NCI-H187 (cell line): ENCODE measurements at places on chromosomes 3 and 15.
A peak's percentile ranks its signal among the peaks of the same experiment; 100 is the strongest.

DNA sequence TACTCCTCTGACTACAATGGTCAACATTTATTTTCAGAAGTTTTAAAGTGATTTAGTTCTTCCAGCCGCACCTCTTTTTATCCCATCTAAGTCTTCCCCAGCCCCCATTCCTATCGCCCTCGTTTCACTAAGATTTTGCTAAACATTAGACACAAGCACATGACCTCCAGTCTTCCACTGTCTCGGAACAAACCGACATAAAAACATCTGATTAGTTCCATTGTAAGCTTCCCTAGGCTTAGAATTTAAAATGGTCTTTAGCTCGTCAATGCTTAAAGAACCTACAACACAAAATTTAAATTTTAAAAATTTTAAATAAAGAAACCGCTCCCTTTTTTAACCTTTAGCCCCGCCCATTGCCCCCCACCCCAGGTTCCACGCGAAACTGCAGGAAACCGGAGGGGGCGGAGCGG lies 284 bp upstream of the TSC22D2 start:
- DNase-seq, result no peak

DNA sequence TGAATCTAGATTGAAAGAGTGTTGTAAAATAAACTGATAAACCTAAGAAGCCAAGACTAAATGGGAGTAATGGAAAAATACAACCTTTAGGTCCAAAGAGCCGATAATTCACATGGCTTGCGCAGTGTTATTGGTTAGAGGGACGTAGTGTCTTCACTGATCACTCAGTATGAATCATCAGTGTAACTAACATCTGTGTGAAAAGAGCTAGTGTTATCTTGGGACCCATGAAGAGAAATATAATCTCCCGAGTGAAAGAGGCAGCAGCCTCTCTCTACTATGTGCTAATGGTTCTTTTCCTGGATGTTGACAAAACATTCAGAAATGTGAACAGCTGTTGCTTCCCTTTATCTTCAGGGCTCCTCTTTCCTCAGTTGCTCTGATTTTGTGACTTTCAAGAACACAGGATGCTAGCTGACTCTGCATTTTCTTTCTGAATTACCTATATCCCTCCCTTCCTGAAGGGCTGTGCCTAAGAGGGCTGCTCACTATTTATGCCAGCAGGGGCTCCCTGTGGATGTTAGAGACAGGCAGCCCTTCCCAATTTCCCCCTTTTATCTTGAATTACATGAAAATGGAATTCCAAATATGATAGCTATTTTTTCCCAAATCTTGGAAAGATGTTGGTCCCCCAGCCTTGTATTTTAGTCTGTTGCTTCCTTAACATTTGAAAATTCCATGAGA lies 128.8 kb downstream of the GRM7 start:
- DNase-seq, result no peak

- DNase-seq, result no peak
These were observed 72.1 kb downstream of the OTOL1 start for GRCh38 chr3:161568671-161569070.

GRCh38 chr15:73161546-73161945 lies 109.3 kb downstream of the NEO1 start:
- DNase-seq, result no peak

GRCh38 chr3:51637941-51638471 lies 33.0 kb upstream of the TEX264 start:
- DNase-seq, result peak; percentile 8

- DNase-seq, result no peak
These were observed 15.0 kb upstream of the SRP14 start for GRCh38 chr15:40053831-40054604.

DNA sequence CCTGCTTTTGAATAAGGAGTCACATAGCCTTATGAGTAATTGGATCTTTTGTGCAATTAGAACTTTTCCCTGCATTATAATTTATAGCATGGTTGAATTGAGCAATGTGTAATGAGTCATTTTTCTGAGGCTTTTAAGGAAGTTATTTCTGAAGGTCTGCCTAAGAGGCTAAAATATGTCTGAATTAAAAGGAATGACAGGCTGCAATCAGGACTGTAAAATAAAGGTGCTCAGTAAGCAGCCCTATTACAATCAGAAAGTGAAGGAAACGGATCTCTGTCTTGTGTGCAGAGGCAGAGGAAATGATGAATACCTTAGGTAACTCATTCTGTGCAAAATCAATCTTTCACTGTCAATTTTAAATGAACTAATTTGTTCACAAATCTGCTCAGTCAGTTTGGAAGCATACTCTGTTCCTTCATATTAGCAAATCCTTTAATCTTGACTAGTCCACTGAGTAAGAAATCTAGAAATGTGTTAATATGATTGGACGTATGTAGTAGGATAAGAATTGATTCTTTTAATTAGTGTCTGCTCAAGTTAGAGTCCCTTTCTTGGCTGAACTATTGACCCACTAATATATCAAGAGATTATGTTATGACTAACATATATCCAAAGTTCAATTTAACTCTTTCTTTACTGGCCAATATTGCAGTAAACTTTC lies 290.1 kb downstream of the ZIC1 start:
- no peak for DNase-seq

DNA sequence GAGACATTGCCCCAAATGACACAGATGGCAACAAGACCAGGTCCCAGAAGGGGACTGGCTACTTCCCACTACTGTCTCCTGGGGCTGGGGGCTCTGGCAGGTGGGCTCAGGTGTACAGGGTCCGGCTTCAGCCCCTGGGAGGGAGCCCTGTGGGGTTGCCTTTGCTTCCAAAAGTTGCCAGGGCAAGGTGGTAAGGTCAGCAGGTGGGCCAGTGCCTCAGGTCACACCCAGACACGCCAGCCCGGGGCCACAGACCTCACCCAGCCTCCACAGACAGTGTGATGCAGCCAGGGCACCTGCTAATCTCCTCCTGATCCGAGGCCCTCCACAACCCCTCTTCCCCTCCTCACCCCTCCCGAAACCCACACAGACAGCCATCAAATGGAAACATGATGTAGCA lies 7.5 kb downstream of the OXTR start:
- no peak for DNase-seq

GRCh38 chr15:70103880-70104626 lies 6.3 kb upstream of the TLE3 start:
- no peak for DNase-seq

- DNase-seq, result no peak
These were observed 84.1 kb downstream of the ST6GAL1 start for GRCh38 chr3:187014417-187014864.

DNA sequence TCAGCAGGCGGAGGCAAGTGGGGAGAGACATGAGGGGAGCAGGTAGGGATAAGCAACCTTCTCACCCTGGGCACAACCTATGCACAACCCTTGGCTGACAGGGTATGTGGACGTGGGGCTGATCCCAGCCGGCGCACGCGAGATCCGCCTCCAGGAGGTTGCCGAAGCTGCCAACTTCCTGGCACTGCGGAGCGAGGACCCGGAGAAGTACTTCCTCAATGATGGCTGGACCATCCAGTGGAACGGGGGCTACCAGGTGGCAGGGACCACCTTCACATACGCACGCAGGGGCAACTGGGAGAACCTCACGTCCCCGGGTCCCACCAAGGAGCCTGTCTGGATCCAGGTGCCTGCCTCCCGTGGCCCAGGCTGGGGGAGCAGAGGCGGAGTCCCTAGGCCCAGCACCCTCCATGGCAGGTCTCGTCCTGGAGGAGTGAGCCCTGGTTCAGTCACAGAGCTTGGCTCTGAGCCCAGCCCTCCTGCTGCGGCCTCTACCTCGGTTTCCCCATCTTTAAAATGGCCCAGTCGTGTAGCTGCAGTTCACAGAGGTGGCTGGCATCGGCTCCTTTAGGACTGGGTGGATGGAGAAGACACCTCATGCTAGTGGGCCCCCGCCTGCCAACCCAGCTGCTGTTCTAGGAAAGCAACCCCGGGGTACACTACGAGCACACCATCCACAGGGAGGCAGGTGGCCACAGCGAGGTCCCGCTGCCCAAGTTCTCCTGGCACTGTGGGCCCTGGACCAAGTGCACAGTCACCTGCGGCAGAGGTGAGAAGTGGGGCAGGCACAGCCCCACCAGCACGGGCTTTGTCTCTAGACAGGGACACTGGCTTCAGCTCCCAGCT lies 96.0 kb downstream of the TBC1D2B start:
- no peak for DNase-seq

DNA sequence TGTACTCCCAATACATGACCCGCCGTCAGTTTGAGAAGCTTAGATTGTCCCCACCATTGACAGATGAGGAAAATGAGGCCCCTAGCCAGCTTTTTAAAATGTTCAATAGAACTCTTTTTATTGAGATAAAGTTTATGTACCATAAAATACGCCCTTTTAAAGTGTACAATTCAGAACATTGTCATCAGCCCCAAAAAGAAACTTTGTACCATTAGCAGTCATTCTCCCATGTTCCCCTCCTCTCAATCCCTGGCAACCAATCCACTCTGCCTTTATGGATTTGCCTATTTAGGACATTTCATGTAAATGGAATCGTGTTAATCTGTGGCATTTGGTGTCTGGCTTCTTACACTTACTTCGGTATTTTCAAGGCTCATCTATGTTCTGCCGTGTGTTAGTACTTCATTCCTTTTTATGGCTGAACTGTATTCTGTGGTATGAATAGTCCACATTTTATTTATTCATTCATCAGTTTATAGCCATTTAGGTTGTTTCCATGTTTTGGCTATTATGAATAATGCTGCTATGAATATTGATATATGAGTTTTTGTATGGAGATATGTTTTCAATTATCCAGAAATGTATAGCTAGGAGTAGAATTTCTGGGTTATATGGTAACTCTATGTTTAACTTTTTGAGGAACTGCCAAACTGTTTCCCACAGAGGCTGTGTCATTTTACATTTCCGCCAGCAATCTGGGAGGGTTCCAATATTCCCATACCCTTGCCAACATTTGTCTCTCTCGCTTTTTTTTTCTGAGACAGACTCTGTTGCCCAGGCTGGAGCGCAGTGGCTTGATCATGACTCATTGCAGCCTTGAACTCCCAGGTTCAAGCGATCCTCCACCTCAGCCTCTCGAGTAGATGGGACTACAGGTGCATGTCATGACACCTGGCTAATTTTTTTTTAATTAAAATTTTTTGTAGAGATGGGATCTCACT lies 15.3 kb upstream of the PTPN23 start:
- no peak for DNase-seq

DNA sequence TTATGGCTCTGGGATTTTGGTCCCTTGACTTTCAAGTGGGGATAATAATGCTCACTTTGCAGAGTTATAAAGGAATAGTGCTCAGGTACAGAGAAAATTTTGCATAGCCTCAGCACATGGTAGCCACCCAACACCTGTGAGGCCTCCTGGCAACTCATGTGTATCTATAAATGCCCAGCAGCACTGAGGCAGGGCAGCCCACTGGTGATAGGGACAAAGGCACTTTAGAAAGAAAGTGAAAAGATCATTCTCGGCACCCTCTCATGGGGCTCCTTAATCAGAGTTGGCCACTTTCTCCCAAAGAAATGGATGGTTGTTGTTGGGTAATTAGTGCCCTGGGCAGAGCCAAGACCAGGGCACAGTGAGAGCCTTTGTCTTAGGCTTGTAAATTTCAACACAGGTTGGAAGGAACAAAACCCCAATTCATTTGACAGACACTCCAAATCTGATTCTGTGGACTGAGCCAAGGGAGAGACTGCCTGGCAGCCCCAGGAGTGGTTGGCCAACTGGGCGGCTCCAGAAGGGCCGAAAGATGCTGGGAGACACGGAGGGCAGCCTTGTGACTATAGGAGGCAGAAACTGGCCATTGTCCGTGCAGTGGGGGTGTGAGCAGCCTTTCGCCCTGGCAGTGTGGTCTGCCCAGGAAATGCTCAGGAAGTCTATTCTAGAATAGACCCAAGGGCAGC lies 213.2 kb upstream of the RGMA start:
- no peak for DNase-seq

DNA sequence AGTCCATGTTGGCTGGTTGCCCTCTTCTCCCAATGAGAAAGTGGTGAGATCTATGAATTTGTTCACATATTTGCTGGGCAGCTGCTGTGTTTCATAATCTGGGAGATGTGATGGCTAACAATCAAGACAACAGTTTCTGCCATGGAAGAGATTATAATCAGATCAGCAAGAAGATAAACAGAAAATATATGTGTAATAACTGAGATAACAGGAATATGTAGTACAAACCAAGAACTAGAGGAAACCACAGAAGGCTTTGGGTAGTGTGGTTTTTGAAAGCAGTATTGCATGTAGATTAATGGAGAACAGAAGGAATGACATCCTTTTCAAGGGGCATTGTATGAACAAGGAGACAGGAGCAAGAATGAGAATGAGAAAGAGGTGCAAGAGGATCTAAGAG lies 12.2 kb upstream of the CSTA start:
- no peak for DNase-seq

DNA sequence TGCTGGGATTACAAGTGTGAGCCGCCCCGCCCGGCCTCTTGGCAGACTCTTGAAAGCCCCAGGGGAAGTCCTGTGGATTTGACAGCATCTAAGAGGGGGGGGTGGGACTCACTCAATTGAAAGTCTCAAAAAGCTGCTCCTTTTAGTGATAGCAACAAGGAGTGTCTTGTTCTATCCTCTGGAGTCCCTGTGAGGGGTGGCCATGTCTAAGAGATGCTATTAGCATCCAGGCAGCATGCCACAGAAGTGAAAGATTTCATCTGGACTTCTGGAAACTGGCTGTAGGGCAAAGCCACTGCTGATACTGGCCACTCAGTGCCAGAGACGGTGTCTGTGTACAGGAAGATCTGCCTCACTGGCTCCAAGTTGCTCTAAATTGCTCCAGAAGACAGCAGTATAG lies 74.0 kb downstream of the DHX36 start:
- no peak for DNase-seq

- DNase-seq, result no peak
These were observed 840.0 kb downstream of the ROBO1 start for GRCh38 chr3:78927759-78928158.

DNA sequence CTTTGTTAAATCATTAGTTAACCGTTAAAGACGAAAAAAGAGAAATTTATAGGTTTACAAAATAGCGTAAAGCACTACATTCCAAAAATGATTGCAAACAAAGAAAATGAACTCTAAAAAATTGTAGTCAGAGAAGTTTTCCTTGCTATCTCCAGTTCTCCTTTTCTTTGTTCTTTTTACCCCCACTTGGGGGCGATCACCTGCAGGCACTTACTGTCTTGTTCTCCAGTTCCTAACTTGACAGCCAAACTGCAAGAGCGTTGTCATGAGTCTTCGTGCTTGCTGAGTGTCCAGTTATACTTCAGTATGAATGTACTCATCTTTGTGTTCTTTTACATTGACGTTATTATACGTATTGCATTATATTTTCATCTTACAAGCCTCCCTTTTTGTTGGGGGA lies 54.5 kb downstream of the CHD2 start:
- no peak for DNase-seq
